ENCODE measurements at places on chromosomes 12 and 14.
A peak's percentile ranks its signal among the peaks of the same experiment; 100 is the strongest.

DNA sequence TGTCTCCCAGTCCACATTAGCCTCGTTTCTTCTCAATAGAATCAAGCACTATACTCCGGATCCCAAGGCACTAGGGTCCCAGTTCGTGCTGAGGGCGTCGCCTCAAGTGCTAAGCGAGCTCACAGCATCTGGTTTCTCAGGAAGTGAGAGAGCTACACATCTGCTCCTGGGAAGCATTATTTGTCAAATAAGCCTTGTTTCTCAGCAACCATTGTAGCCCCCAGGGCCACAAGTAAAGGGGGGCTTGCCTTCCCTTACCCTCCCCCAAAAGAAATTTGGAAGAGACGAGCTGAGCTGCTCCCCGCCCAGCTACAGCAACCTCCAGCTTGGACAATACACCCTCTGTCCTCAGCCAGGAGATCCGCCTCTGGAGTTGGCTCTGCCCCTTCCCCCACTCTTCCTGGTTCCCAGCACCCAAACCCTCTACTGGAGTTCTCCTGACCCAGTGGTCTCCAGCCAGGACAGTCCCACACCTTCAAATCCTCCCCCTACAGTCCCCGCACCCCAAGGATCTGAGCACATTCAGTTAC, 5.7 kb upstream of the TNS2 start:
- DNase-seq, result no peak

DNA sequence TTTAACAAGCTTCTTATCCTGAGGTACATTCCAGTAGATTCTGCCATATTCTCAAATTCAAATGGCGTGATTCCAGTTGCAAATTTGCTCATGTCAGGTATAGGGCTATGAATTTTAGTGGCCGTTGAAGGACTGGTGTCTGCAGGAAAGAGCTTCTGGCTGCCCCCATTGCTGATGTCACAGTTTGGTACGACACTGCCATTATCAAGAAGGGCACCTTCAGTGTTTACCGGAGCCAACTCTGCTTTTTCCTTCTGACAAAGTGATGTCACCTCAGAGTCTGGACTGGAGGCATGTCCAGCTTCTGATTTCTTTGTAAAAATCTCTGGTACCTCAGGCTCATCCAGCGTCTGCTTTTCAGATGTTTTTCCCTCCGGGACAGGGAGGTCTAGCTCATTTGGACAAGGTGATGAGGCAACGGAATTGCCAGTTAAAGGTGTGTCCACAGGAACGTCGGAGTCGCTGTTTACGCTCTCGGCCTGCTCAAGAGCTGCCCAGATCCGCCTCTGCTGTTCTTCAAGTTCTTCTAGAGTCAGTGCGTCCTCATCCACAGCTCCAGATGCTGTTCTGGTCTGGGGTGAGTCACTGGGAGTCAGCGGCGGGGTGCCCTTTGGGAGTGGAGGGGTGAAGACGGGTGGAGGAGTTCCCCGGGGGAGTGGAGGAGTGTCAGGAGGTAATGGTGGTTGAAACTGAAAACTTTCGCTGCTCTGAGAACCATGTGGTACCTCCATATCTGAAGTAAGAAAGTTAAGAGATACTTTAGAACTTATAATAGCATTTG, 27.0 kb downstream of the ZCCHC8 start:
- peak; percentile 15 for DNase-seq

- peak; percentile 7 for DNase-seq
These were observed 693.8 kb downstream of the BCL11B start for GRCh38 chr14:98578204-98578603.

DNA sequence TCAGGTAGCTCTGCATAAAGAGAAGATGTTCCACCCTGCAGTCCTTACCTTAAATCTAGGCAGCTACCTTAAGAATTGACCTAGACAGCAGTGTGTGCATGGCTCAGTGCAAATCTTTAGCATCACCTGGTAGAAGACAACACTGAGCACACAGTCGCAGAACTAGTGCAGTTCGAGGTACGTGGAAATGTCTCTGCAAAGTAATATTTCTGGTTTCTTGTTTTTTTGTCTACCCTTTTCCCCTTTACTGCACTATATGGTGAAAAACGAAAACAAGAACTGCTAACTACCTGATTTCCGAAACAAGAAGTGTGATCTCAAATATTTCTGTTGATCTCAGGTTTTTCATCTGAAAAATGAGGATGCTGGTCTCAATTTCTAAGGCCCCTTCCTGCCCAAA, 82.5 kb downstream of the ETV6 start:
- no peak for DNase-seq

DNA sequence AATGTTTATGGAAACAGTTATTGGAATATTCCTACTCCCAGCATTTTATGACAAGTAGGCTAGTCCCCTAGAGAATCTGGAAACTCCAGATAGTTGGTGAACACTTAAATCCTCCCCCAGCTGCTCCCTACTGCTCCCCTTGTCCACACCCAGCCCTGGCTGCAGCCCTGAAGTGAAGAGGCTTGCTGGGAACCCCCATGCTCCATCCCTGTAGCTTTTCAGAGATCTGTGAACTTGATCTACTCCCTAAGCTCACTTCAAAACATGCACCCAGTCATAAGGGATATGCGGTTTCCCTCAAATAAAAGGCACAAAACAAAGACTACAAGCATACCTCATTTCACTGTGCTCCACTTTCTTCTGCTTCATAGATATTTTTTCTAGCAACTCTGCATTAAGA, 33.2 kb downstream of the EGLN3 start:
- no peak for DNase-seq

GRCh38 chr14:88821378-88821777, 3.1 kb upstream of the TTC8 start:
- peak; percentile 16 for DNase-seq

DNA sequence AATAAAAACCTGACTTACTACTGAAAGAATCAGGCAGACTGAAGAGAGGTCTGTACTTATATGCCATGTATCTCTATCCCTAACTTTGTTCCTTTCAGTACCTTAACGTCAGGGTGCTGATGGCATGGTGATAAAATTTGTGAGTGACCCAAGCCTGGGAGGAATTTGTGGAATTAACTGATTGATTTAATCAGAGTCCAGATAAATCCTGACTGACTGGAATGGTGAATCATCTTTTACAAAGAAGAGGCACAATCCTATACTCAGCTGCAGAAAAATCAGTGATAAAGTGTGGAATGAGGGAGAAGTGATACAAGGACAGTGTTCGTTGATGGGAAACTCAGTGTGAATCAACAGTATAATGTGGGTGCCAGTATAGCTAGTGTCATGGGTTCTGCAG, 3.7 kb downstream of the TDG start:
- DNase-seq, result no peak

GRCh38 chr12:50620109-50620977, 115.6 kb downstream of the DIP2B start:
- peak; percentile 84 for DNase-seq

DNA sequence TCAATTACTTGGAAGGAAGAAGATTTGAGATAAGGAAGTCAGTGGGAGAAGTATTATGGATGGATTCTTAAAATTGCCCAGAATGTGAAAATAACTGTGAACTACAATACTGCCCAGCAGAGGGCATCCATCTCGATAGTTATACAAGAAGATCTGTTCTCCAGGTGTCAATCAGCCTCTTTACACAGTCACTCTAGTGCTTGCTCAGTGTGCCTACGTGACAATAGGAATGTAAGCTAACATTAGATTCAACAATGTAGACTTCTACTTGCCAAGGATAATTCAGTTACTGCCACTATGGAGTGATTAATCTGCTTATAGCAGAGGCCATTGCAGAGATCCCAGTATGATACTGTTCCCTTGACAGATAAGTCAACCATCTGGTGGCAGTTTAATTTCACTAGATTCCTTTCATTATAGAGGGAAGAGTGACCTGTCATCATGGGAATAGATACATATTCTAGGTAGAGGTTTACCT, 10.6 kb upstream of the MAP4K5 start:
- peak; percentile 44 for DNase-seq

DNA sequence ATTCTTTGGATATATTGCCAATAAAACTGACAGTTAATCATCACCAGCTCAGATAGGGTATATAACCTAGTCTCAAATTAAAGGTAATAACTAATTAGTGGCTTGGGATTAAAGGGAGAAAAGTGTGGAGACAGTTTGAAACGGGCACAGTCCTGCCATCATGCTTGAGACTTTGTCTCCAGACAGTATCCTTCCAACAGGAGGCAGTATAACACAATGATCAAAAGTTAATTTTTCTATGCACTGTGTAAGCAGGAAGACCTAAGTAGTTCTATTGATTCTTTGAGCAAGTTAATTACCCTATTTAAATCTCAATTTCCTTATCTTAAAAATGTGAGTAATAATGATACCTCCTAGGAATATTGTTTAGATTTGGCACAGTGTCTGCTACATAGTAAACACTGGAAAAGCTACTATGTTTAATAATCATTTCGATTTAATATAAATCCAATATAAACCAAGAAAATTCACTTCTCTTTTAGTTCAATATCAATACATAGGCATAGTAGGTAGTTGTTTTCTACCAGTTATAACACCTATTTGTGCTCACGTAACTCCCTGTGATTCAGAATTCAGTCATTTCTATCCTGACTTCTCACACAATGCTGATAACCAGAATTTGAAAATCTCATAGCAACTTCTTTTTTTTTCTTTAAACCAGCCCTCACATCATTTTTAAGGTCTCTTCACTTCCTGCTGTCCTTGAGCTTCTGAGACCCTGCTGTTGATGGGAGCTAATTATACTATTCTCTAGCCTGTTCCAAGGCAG, 53.7 kb downstream of the GALNT4 start:
- DNase-seq, result peak; percentile 40

DNA sequence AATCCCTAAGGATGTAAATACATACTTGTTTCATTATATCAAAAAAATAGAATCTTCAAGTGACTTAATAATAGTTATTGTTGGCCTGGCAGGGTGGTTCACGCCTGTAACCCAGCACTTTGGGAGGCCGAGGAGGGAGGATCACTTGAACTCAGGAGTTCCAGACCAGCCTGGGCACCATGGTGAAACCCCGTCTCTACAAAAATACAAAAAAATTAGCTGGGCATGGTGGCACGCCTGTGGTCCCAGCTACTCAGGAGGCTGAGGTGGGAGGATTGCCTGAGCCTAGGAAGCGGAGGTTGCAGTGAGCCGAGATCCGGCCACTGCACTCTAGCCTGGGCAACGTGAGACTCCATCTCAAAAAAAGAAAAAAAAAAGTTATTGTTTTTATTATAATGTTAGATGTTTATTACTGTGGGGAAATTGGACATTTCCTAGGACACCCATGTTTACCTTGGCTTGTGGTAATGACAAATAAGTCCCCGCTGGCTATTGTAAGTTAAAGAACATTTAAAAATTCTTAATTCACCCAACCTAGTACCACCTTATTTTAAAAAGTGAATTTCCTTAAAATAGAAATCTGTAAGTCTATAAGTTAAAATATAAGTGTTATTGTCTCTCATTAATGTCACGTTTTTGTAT, 1.8 kb downstream of the USP15 start:
- no peak for DNase-seq

GRCh38 chr12:45991284-45992249, 1.2 kb upstream of the SCAF11 start:
- peak; percentile 78 for DNase-seq

Measured in RPMI7951 (cell line).